Occipital lobe (tissue), 3 donors: ENCODE measurements at places on chromosomes 2 and 18. TPM values are rescaled to one million over a fixed set of nuclear protein-coding genes. Genes with fewer than 3 reads are reported as not detected.

The POTEI gene
- total RNA-seq: not detected

The OSBPL6 gene
- total RNA-seq: 22.3 TPM

- no peak for DNase-seq
These were observed 118.2 kb downstream of the CTNNA2 start for GRCh38 chr2:79630972-79631557.

DNA sequence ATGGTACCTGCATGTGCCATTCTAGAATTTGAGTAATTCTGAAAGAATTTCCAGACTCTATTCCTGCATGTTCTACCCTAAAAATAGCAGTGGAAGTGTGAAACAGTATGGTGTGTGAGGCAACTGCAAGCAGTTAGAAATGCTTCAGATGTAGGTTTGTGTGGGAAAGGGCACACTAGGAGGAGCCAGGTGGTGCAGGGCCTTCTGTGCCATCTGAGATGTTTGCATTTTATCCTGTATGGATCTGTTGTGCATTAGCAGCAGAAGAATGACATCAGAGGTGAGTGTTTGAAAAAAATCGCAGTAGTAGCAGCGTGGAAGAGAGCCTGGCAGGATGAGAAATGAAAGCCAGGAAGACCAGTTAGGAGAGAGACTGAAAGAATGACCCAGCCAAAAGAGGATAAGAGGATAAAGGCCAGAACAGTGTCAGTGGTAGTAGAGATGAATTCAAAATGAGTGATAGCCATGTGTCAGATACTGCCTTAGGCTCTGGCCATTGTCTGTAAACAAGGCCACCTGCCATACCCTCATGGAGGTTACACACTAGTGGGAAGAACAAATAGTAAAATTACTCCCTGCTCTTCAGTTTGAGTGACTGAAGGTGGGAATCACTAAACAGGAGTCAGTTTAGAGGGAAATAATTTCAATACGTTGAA lies 142.2 kb downstream of the PKP4 start:
- no peak for DNase-seq

GRCh38 chr2:108363908-108364225 lies 13.9 kb upstream of the SULT1C4 start:
- DNase-seq: no peak
